ENCODE measurements at places on chromosomes 13 and 19.

GRCh38 chr19:42423462-42424344 lies 3.5 kb downstream of the LIPE start:
- peak; percentile 94 for DNase-seq

DNA sequence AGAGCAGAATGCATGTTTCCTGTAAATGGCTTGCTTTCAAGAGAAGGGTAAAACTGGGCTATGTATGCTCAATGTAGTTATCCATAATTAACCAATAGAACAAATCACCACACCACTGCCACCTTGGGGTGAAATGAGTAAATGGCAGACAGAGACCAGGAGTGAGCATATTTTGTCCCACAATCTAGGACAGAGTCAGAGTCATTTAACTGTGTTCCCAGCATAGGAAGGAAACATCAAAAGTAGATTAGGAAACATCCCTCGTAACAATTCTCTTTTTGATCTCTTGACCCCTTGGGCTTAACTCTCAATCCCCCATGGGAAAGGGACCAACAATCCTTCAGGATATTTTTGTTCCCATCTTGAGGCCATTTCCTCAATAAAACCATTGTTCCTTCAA lies 224.8 kb downstream of the NHLRC3 start:
- peak; percentile 55 for DNase-seq

- DNase-seq = peak; percentile 72
Measured at GRCh38 chr19:18846862-18847548, 15.2 kb downstream of the UPF1 start.

DNA sequence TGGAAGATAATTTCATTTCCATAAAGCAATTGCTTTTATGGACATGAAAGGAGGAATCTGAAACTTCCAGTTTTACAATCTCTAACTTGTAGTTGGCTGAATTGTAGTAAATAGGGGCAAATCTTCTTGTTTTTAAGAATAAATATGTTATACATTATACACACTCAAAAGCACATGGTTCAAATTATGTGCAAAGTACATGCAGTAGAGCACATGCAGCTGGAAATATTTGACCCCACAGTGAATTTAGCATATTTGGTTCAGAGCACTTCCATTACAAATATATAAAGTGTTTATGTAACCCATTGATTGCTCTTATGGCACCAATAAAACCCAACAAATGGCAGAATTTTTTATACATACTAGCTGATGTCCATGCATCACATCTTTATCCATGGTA lies 180.5 kb downstream of the IRS2 start:
- no peak for DNase-seq

- no peak for DNase-seq
Measured at GRCh38 chr13:50200988-50201387, 185.7 kb downstream of the KCNRG start.

DNA sequence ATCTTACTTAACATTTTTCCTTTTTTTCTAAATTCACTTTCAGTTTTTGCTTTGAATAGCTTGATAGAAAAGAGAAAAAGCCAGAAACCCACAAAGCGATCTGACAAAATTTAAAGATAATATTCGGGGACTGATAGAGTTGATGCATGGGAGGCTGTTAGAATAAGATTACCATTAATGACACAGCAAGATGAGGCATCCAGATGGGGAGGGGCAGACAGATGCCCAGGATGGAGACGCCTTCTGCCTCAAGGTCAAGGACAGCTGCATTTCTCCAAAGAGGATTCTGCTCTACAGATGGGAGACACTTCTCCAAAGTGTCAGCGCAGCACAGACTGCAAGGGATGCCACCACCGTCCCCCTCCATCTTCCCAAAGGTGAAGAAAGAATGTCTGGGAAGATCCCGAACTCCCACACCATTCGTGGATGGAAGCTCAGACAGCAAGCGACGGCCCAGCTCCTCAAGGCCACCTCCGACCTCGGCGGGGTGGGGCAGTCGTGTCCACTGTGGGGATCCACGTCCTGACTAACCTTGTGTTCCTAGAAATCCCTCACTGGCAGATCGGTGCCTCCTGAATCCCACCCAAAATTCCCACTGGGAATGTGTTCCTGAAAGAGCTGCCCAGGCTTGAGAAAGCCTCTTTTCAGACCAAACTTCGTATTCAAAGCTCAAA lies 32.9 kb downstream of the NAXD start:
- no peak for DNase-seq

- no peak for DNase-seq
Measured at GRCh38 chr13:107743983-107744382, 471.4 kb downstream of the LIG4 start.

DNA sequence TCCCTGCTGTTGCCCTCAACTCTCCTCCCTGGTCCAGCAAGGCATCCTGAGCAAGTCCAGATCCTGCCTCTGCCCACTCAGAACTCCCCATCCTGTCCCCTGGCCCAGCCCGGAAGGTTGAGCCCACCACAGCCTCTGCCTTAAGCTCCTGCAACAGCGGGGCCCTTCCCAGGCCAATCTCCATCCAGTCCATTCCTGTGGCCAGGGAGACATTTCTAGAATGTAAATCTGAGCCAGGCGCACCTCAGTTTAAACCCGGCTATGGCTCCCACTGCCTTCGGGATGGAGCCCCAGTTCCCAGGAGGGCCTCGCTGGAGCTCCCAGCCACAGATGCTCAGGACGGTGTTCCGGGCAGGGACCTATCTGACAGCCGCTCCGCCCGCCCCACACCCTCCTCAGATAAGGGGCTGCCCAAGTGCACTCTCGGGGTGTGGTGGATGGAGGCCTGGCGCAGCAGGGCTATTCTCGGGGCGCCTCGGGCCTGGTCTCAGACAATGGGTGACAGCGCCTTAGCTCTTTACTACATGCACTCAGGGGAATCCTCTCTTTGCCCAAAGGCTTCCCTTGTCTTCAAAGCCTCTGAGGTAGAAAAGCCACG lies 5.3 kb downstream of the TRAPPC6A start:
- DNase-seq = no peak

GRCh38 chr19:19382118-19382517 lies 23.4 kb upstream of the GATAD2A start:
- DNase-seq = no peak

- DNase-seq = no peak
Measured at GRCh38 chr13:51603716-51604115, 19.5 kb downstream of the WDFY2 start.

- peak; percentile 91 for DNase-seq
Measured at GRCh38 chr13:98507282-98507797, 69.6 kb downstream of the STK24 start.

- DNase-seq = no peak
Measured at GRCh38 chr19:50777830-50778303, 7.6 kb downstream of the GPR32 start.

DNA sequence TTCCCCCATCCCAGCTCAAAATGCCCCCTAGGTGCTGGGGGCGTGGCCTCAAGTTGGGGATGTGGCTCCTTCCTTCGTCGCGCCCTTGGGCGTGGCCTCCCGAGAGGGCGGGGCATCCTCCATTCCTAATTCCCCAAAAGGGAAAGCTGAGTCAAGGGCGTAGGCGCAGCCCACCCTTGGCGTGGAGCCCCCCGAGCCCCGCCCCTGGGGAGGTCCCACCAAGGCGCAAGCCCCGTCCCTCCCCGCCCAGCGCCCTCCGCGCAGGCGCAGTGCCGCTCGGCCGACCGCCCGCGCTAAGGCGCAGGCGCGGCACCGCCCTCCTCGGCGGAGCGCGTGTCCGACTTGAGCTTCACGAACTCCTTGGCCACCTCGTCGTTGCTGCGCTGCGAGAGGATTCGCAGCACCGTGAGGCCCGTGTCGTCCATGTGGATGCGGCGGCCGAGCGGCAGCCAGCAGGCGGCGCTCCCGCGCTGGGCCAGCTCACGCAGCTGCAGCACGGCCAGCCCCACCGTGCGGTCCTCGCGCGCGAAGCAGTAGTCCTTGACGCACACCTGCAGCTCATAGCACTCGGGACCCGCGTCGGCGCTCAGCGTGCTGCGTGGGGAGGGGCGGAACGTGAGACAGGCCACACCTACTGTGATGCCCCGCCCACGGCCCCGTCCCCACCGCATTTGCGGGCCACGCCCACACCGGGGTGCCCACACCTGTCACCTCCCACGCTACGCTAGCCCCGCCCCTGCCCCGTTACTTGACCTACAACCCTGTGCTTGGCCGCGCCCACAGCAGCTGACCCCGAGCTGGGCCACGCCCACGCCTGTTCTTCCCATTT lies 50.5 kb downstream of the COLGALT1 start:
- DNase-seq = peak; percentile 98

- peak; percentile 15 for DNase-seq
Measured at GRCh38 chr19:13043285-13043684, 48.0 kb downstream of the NFIX start.

GRCh38 chr13:29948244-29948643 lies 97.8 kb upstream of the UBL3 start:
- no peak for DNase-seq

DNA sequence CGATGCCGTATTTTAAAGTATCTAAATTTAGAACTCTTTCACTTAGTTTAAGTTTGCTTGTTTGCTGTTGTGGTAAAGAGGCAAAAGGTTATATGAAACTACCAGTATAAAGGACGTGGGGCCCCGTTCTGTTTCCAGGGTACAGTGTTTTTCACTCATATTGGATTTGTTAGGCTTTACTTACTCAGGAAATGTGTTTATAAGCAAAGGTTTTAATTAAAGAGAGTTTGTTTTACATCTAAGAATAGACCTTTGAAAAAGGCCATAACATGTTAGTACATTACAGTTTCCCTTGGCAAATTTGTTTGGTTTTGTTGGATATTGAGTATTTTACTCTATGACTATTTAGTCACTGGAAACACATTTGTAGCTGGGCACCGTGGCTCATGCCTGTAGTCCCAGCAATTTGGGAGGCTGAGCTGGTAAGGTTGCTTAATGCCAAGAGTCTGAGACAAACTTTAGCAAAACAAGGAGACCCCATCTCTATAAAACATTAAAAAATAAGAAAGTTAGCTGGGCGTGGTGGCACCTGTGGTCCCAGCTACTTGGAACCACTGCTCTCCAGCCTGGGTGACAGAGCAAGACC lies 7.1 kb downstream of the DGKH start:
- no peak for DNase-seq

GRCh38 chr13:46134961-46135522 lies 30.2 kb upstream of the CPB2 start:
- DNase-seq = peak; percentile 80

GRCh38 chr13:95926231-95926630 lies 127.0 kb downstream of the UGGT2 start:
- DNase-seq = no peak

DNA sequence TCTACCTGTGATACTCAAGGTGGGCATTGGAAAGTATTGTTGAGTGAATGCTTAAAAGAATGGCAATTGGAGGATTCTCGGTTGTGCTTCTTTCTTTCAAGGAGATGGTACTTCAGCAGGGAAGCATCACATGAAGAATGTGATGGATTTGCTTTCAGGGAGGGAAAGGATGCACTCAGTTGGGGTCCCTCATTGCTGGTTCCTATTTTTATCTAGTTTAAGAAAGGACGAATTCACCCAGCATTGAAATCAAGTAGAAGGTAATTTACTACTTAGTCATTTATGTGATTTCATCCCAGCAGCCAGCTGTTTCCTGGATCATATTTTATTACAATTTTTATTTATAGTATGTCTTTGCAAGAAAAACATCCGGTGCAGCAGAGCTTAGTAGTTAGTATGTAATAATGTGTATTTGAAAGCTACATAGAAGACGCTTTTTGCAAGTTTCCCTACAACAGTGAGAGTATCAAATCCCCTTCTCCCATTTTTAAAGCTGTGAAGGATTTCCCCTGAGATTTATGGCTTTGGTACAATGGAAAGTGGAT lies 417.9 kb downstream of the GPC5 start:
- DNase-seq = no peak

- no peak for DNase-seq
Measured at GRCh38 chr13:74768521-74769085, 634.4 kb upstream of the KLF12 start.

- no peak for DNase-seq
Measured at GRCh38 chr13:43874504-43875092, 4.9 kb downstream of the CCDC122 start.

DNA sequence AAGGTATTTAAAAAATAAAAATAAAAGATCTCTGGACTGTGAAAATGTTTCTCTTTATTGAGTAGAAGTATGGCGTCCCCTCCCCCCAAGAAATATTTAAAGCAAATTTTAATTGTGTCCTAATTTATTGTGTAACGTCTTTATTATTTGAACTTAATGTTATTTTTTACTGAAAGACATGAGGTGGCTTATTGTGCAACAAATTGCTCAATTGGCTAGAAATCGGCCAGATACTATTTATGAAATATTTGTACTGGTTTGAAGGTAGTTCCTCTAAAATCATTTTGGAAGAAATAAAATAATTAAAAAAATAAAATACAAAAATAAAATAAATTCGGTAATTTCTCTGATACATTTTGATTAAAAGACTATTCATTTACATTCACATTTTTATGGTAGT lies 162.3 kb downstream of the DACH1 start:
- no peak for DNase-seq

DNA sequence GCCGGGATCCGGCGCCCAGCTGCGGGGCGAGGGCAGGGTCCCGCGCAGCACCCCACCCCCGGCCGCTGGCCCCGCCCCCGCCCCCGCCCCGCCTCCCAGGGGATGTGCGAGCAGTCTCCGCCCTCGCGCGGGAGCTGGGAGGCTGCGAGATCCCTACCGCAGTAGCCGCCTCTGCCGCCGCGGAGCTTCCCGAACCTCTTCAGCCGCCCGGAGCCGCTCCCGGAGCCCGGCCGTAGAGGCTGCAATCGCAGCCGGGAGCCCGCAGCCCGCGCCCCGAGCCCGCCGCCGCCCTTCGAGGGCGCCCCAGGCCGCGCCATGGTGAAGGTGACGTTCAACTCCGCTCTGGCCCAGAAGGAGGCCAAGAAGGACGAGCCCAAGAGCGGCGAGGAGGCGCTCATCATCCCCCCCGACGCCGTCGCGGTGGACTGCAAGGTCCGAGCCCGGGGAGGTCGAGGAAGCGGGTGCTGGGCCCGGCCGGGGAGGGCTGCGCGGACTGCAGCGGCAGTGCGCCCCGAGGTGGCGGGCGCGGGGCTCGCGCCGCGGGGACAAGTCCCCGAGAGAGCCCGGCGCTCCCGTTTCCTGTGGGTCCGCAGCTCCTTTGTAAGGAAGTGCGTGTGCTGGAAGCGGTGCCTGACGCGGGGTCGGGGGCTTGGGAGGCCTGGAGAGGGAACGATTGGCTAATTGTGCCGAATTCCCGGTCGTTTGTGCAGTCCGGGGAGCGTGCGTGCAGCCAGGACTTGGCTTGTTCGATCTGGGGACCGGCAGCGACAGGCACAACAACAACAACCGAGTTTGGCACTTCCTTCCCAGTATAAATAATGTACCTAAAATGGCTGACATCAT lies at the start of gene ITM2B:
Gene ITM2B (plus strand): TSS at position 161 of the 843 bp plus-strand sequence. CDS start 155 bp downstream, at position 316.
- peak; percentile 54 for DNase-seq

GRCh38 chr13:98303858-98304257 lies 126.8 kb upstream of the RNF113B start:
- peak; percentile 54 for DNase-seq

- no peak for DNase-seq
Measured at GRCh38 chr13:35530147-35530546, 53.7 kb upstream of the MAB21L1 start.

GRCh38 chr13:94710881-94711560 lies 1.3 kb downstream of the SOX21 start:
- DNase-seq = peak; percentile 85

- no peak for DNase-seq
Measured at GRCh38 chr13:113495494-113496210, 5.1 kb upstream of the DCUN1D2 start.
